SK-N-SH treated with all-trans-retinoic acid at 6 μM for 48 hours (cell line): ENCODE measurements at places on chromosomes 7 and 10.

- no peak for ATAC-seq
These were observed 276.1 kb downstream of the BMPER start for GRCh38 chr7:34181271-34181958.

- ATAC-seq, result no peak
These were observed 79.0 kb downstream of the HIPK2 start for GRCh38 chr7:139698844-139699243.

DNA sequence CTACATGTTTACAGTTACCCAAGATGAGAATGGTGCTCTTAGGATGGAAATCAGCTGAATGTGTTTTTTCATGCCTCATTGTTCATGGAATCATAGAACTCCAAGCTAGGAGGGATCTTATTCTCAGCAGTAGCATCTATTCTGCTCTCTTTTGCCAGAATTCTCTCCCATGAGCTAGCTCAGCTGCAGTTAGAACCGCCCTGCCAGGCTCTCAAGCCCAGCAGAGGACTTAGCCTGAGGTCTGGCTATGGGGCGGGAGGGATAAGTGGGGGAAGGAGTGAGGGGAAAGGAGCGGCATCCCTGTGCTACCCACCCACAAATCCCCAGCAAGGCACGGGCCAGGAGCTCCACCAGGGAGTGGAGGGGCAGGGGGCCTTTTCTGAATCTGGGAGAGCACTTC is 120.7 kb upstream of the PLXNA4 start:
- ATAC-seq, result no peak; the same call in 2 of the 3 replicates

DNA sequence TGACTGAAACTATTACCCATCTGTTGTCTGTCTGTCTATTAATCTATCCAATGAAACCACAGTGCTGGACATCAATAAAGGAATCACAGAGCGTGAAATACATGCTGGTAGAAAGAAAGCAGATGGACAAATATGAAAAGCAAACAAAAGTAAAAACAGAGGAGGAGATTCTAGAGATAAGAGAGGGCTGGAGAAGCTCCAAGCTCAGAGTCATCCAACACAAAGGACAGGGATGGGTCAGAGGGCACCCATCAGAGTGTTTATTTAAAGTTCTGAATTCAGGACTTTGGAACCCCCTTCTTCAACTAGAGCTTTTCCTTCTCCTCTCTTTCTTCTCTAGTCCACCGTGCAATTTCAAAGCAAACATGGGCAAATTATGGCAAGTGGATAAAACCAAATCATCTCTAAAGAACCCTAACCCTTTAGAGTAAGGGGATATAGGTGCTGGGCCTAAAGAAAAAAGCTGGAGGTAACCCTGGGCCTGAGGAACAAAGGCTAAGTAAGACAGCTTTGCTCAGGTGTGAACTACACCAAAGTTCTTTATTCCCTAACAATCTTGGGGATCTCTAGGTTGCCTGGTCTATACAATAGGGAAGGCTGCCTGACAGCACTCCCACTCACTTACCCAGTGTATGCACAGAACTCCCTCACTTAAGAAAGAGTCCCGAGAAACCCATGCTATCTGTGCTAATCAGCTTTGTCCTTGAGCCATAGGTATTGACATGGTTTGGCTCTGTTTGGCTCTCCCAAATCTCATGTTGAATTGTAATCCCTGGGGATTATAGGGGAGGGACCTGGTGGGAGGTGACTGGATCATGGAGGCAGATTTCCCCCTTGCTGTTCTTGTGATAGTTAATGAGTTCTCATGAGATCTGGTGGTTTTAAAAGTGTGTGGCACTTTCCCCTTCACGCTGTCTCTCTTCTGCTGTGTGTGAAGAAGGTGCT is 97.0 kb downstream of the BAMBI start:
- ATAC-seq, result no peak

DNA sequence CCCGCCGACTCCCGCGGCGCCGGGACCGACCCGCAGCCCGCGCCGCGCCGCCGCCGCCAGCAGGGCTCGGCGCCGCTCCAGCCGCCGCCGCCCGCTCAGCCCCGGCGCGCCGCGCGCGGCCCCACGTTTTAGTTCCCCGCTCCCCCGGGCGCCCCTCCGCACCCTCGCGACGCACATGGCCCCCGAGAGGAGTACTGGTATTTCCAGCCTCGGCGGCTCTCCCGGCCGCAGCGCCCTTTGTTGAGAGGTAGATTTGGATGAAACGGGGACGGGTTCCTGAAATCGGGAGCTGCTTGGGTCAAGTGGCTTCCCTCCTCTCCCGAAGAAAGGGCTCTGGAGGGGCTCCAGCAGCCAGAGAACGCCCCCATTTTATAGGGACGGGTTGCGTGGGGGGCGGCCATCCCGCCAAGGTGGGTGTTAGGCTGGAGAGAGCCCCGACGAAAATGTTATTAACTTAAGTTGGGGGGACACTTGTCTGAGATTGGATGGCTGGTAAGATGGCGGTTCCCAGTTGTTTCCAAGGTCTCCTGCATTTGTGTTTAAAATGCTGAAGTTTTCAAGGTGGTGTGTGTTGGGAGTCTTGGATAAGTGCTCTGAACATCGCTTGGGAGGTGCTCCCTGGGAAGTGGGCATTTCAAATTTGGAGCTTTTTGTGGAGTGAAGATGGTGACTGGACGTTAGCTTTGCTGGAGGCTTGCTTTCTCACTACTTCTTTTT is 1.2 kb downstream of the BMI1 start:
- no peak for ATAC-seq

DNA sequence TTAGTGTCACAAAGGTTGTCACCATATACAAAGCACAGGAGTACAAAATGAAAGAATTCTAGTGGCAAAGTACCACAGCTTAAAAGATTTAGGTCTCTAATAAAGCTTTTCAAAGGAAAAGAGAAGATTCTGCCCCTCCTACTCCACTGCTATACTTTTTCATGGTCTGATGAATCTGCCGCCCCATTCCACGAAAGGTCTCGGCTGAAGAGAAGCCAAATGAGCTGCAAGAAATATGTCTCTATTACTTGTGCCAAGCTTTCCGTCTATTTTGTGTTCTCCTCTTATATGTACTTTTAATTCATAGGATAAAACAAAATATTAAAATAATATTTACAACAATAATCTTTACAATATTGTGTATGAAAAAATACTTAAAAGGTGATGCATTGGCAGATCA is 222.6 kb downstream of the ANK3 start:
- no peak for ATAC-seq

GRCh38 chr7:21305455-21306235 is 122.2 kb upstream of the SP4 start:
- ATAC-seq, result no peak

DNA sequence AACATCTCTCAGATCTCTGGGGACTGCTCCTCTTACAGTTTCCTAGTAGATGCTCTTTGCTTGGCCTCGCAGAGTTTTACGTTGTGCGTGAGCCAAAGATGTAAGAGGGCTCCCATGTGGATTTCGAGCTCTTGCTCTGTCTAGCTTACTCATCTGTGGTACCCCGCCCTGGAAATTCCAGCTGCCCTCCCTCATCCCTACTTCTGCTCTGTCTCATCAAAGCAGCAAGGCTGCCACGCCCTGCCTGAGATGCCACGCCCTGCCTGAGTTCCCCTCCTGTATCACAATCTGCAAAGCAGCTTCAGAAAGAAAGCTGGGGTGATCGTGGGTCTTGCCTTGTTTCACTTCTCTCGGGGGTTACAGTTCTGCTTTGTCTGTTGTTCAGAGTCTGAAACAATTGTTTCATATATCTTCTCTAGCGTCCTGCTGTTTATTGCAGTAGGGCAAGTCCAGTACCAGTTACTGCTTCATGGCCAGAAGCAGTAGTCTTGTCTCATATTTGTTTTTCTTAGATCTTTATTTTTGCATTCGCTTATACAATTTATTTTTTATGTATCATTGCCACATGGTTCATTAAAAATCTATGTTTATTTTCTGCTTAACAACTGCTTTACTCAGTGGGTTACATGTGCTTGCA is 36.1 kb upstream of the CCNY start:
- ATAC-seq, result no peak; the same call in 2 of the 3 replicates

GRCh38 chr7:43668035-43668434 is 61.3 kb downstream of the COA1 start:
- no peak for ATAC-seq

- peak; percentile 69 for ATAC-seq
These were observed 57.9 kb upstream of the ITGB1 start for GRCh38 chr10:33015761-33016547.

DNA sequence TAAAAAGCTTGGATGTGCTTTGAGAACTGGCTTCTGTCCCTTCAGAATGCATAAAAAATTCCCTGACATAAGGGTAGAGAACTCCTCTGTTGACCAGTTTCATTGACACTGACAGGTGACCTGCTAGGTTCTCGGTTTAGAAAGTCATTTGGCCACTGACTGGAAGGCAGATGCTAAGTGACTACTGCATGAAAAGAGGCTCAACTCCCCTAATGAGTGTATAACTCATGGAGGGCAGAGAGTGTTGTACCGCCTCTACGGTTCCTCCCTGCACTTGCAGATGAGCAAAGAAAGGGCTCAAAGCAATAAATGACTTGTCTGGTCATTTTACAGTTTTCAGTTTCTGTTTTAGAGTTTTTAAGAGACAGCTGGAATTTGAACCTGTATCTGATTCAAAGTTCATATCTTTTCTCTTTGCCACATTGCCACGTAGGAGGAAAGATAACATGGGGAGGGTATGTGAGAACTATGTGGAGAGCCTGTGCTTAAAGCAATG is 2.9 kb upstream of the FGL2 start:
- ATAC-seq, result no peak

DNA sequence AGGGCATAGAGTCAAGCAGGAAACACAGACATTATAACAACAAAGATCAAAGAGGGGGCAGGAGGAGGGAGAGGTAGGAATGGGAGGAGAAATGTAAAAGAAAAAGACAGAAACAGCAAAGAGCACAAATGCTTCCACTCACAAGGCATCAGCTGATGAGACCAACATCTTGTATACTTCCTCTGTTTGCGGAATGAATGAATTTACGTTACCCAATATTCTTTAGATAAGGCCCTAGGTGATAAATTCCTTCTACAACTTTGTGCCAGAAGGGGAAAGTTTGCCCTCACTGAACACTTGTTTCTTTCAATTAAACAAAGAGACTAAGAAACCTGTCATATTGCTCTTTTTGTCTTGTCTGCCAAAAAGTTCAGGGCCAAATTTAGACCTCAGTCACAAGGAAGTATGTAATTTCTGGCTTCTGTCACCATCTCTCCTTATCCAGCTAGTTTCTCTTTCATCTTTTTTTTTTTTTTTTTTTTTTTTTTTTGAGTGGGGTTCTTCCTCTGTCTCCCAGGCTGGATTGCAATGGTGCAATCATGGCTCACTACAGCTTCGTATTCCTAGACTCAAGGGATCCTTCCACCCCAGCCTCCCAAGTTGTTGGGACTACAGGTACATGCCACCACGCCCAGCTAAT is 116.4 kb upstream of the NANOS1 start:
- ATAC-seq, result no peak

DNA sequence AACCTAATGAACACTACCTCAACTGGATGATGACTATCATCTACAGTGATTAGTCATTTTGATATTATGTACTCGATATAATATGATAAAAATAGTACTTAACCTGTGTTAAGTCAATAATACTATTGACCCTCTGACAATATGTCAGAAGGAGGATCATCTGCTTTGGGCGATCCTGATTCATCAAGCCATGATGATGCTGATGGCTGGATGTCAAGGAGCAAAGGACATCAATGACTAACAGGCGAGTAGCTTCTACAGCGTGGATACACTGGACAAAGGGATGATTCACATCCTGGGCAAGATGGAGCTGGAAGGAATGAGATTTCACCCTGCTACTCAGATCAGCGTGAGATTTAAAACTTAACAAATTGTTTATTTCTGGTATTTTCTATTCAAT is 94.4 kb upstream of the SKAP2 start:
- no peak for ATAC-seq
